ENCODE measurements at places on chromosomes 1 and 21. TPM values are rescaled to one million over a fixed set of nuclear protein-coding genes. Genes with fewer than 3 reads are reported as not detected.
A peak's percentile ranks its signal among the peaks of the same experiment; 100 is the strongest.

- DNase-seq, result no peak
These were observed 387.2 kb downstream of the NCAM2 start for GRCh38 chr21:21385404-21385803.

GRCh38 chr1:15810073-15810472 lies 2.6 kb upstream of the UQCRHL start:
- DNase-seq, result no peak

DNA sequence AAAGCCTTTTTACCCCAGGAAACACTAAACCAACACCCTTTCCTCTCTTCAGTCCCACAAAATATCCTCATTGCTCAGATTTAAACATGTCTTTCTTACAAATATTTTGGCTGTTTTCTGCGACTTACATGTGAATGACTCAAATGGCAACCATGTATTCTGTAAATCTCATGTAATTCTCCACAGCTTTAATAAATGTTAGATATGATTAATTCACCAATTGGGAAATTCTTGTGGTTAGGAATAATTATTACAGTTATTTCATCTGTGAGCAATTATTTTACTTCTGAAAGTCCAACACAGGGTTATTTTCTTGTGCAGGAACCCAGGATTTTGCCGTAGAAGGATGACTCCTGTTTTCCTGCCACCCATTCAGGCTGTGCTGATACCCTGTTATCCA lies 431.5 kb downstream of the LMO4 start:
- DNase-seq, result no peak

Gene C1orf94
- total RNA-seq, result not detected

Gene OR6K6
- not detected for total RNA-seq

GRCh38 chr1:109653306-109653705 lies 2.6 kb upstream of the GSTM4 start:
- no peak for DNase-seq

Gene TAF13
- 56.9 TPM for total RNA-seq

DNA sequence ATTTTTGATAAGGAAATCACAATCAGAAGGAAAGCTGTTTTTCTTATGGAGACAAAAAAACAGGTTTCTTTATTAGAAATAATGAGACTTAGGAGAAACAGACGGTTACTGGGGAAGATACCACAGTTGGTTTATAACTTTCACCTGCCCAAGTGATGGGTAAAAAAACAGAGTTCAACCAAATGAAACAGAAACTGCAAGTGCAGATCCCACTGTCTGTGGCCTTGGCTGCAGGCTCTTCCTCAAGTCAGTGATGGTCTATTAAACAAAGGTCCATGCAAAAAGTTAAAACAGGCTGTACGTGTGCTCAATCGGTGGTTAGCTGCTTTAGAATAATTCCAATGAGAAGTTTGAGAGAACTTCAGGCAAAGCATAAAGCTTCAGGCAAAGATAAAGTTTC lies 112.1 kb upstream of the NEGR1 start:
- DNase-seq, result no peak

Gene PTTG1IP
- 133 TPM for total RNA-seq

Gene CASQ2
- total RNA-seq, result 804 TPM

GRCh38 chr1:22606161-22606560 lies 30.3 kb upstream of the C1QA start:
- no peak for DNase-seq

DNA sequence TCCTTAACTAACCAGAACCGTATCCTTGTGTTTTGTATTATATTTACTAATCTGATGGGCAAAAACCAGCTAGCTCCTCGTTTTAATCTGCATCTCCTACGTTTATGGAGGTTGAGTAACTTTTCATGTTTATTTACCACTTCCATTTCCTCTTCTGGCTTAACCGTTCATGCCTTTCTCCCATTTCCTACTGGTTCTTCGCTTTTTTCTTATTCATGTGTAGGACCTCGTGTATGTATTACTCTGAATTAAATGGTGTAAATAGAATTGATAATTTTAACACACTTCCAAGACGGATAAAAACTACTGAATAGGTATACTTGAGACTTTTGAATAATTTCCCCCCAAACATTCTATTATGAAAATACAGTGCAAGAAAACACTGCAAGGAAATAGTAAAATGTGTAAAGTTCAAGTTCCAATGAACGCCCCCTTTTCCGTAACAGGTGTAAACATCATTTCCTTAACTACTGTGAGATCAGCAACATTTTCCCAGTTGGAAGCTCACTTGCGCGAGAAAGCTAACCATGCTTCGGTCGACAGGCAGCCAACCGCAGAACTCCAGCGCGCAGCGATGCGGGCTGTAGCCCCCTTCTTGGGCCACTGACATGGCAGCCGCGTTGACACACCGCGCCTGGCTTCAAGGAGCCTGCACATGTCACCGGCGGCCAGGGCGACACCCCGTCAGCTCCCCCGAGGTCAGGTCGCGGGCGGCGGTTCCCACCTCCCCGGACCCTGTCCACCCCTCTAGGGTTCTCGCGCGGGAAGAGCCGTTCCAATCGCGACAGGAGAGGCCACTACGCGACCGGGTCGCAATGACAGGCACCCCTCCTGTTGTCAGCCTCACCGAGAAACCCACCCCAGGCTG lies 816 bp downstream of the EDEM3 start:
- DNase-seq, result peak; percentile 62

GRCh38 chr1:248751142-248751541 lies 4.4 kb downstream of the LYPD8 start:
- DNase-seq, result no peak

- no peak for DNase-seq
These were observed 4.6 kb downstream of the PRXL2B start for GRCh38 chr1:2591233-2591580.

Gene FCMR
- total RNA-seq, result 3.2 TPM

- no peak for DNase-seq
These were observed 28.0 kb upstream of the DNASE2B start for GRCh38 chr1:84370266-84370665.

DNA sequence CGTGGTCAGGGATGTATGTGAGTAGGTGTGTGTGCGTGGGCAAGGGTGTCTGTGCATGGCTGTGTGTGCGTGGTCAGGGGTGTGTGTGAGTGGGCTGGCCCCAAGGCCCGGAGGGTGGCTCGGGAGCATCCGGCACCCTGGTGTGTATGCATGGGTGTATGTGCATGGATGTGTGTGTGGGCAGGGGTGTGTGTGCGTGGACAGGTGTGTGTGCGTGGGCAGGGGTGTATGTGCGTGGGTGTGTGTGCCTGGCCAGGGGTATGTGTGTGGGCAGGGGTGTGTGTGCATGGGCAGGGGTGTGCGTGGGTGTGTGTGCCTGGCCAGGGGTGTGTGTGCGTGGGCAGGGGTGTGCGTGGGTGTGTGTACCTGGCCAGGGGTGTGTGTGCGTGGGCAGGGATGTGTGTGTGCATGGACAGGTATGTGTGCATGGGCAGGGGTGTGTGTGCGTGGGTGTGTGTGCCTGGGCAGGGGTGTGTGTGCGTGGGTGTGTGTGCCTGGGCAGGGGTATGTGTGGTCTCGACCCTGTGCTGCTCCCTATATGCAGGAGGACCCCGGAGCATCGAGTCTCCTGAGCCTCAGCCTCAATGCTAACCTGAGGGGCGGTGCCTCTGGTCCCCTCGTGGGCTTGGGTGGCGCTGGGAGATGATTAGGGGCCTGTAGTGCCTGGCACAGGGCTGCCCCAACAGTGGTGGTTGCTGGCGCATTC lies 16.3 kb downstream of the ARHGEF16 start:
- DNase-seq, result peak; percentile 36

- DNase-seq, result no peak
These were observed 27.6 kb downstream of the C2CD2 start for GRCh38 chr21:41926117-41926806.

Gene SRGAP2B
- 9.9 TPM for total RNA-seq

Gene LCE1E
- not detected for total RNA-seq

Gene TMCC2
- 1.3 TPM for total RNA-seq

DNA sequence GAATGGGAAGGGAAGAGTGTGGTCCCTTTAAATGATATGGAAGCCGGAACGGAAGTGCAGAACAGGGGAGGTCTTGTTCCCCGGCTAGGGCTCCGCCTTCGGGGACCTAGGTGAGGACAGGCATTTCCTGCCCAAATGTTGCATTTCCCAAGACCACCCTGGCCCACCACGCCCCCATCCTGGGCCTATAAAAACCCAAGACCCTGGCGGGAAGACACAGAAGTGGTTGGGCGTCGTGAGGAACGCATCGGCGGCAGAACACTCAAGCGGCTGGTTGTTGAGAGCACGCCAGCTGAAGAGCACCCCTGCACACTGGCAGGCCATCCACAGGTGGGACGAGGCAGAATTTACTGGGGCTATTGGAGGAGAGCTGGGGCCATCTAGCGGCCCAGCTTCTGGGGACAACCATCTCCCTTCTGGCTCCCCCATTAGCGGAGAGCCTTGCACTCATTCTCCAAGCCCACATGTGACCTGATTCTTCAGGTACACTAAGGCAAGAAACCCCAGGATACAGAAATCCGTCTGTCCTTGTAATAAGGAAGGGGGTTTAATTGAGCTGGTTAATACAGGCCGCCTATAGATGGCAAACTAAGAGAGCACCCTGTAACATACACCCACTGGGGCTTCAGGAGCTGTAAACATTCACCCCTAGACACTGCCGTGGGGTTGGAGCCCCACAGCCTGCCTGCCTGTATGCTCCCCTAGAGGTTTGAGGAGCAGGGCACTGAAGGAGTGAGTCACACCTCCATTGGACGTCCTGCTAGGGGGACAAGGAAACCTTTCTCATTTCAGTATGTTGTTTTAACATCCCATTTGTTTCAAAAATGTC lies 1327.9 kb downstream of the BRINP3 start:
- no peak for DNase-seq

Gene FCGR3A
- 23.0 TPM for total RNA-seq

Gene MARK1
- total RNA-seq, result 13.7 TPM

- no peak for DNase-seq
These were observed 3.0 kb downstream of the PLA2G2F start for GRCh38 chr1:20142001-20142710.

GRCh38 chr1:231058416-231059109 lies 18.5 kb upstream of the FAM89A start:
- DNase-seq, result no peak

DNA sequence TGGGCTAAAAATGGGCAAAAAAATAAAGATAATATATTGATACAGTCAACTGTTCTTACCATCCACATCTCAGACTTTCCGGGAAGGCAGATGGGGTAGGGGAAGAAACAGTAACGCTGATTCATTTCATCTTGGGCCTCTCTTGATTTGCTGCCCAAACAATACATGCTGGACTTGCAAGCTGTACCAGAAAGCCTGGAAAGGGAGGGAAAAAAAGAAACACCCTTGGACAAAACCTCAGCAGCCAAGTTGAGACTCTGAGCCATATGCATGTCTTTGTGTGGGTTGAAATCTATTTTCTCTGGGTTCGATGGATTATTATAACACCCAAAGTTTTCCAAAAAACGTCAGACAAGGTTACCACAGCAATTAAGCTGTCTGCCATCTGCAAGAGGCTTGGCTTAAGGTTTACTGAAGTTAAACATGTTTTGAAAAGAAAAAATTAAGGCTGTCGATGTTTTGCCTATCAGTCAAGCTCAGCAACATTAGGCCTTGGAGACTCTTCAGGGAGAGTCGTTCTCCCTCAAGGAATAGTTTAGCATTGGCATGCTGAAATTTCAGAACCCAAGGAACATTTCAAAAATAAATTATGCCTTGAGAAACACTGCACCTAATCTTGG lies 71.2 kb downstream of the PSMG1 start:
- DNase-seq, result no peak

- DNase-seq, result no peak
These were observed 20.3 kb upstream of the LMX1A start for GRCh38 chr1:165376811-165377311.

Gene CD5L
- total RNA-seq, result 4.9 TPM

Gene SAMD13
- 0.73 TPM for total RNA-seq

Gene CFHR2
- not detected for total RNA-seq

Gene SPATA46
- not detected for total RNA-seq

- DNase-seq, result no peak
These were observed 68.9 kb downstream of the UCK2 start for GRCh38 chr1:165896277-165896676.

Data from Right ventricle myocardium superior (tissue), 1 donor.